ENCODE measurements at places on chromosomes 11 and 22. TPM values are rescaled to one million over a fixed set of nuclear protein-coding genes. Genes with fewer than 3 reads are reported as not detected.

Gene OR5D16
- not detected for total RNA-seq

Gene DNAJB13
- total RNA-seq = not detected

Gene ASRGL1
- 41.4 TPM for total RNA-seq

Gene DNAJC4
- 27.2 TPM for total RNA-seq

Gene CHRM1
- not detected for total RNA-seq

Gene CSNK2A3
- total RNA-seq = 2.0 TPM

Gene TMPRSS5
- total RNA-seq = 0.19 TPM

Gene FDX1
- total RNA-seq = 12.3 TPM

Gene DBX1
- total RNA-seq = not detected

Gene CCDC179
- not detected for total RNA-seq

Gene CCDC87
- 0.18 TPM for total RNA-seq

Gene C11orf52
- total RNA-seq = 0.18 TPM

Gene MMP8
- not detected for total RNA-seq

Gene KCNK4
- not detected for total RNA-seq

Gene TMEM138
- total RNA-seq = 22.9 TPM

Gene HTR3A
- total RNA-seq = not detected

Gene AQP11
- 0.18 TPM for total RNA-seq

Gene SCO2
- 2.6 TPM for total RNA-seq

Gene NPAS4
- total RNA-seq = not detected

Gene CBLIF
- total RNA-seq = not detected

Gene SLC22A9
- not detected for total RNA-seq

Gene MGAT3
- 0.05 TPM for total RNA-seq

Gene OR5B21
- total RNA-seq = not detected

Gene IGLL1
- total RNA-seq = not detected

Gene DGCR6
- total RNA-seq = 10.2 TPM

Gene SHISAL1
- 0.97 TPM for total RNA-seq

Gene SYT9
- total RNA-seq = 0.10 TPM

Gene TRIM68
- total RNA-seq = 21.0 TPM

Gene MEI1
- 0.64 TPM for total RNA-seq

Gene FADS3
- 239 TPM for total RNA-seq

Gene MYOD1
- not detected for total RNA-seq

Gene MMP11
- total RNA-seq = 17.9 TPM

Gene CD82
- total RNA-seq = 79.9 TPM

Gene DTX4
- 1.8 TPM for total RNA-seq

Gene BTBD10
- total RNA-seq = 57.5 TPM

Gene OR6T1
- not detected for total RNA-seq

Gene TRIM34
- total RNA-seq = 9.2 TPM

Gene PNPLA3
- total RNA-seq = 6.2 TPM

Gene SLC22A12
- total RNA-seq = not detected

Gene KCNA4
- not detected for total RNA-seq

Gene CCDC73
- not detected for total RNA-seq

Gene PTGDR2
- not detected for total RNA-seq

Gene GDPD4
- total RNA-seq = not detected

Gene POU2F3
- total RNA-seq = not detected

Gene ANO5
- total RNA-seq = 0.58 TPM

Gene CDHR5
- total RNA-seq = not detected

Gene RIMBP3B
- total RNA-seq = 0.06 TPM

Gene MRGPRX4
- not detected for total RNA-seq

Data from glomerular endothelial cell (primary cell).